ENCODE measurements at places on chromosomes 4 and X.

GRCh38 chr4:56626420-56626819 is 54.7 kb downstream of the HOPX start:
- no peak for DNase-seq

DNA sequence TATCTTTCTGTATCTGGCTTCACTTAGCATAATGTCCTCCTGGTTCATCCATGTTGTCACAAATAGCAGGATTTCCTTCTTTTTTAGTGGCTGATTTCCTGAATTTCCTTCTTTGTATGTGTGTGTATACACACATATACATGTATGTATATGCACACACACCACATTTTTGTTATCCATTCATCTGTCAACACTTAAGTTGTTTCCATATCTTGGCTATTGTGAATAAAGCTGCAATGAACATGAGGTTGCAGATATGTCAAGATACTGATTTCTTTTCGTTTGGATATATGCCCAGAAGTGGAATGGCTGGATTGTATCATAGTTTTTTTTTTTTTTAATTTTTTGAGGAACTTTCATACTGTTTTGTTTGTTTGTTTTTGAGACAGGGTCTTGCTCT is 76.2 kb downstream of the WNK3 start:
- no peak for DNase-seq

DNA sequence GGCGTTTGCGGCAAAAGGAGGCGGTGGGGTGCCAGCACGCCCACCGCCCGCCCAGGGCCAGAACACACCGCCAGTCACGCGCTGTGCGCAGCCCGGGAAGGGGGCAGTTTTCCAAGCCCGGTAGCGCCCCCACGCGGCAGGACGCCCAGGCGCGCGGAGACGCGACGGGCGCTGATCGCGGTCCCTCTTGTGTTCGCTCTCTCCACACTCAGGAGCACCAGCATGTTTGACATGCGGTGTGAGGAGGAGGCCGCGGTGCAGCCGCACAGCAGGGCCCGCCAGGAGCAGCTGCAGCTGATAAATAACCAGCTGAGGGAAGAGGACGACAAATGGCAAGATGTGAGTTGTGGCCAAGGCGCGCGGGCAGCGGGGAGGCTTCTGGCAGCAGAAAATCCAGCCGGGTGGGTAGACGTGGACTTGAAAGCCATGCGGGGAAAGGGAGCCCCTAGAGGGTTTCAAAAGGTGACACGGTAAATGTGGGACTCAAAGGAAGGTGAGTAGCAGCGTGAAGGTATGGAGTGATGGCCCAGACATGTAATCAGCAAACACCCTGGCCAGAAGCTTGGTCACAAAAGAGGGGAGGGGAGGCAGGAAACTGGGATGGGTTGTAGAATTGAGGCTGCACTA is 104.1 kb downstream of the PHOX2B start:
- DNase-seq, result no peak

DNA sequence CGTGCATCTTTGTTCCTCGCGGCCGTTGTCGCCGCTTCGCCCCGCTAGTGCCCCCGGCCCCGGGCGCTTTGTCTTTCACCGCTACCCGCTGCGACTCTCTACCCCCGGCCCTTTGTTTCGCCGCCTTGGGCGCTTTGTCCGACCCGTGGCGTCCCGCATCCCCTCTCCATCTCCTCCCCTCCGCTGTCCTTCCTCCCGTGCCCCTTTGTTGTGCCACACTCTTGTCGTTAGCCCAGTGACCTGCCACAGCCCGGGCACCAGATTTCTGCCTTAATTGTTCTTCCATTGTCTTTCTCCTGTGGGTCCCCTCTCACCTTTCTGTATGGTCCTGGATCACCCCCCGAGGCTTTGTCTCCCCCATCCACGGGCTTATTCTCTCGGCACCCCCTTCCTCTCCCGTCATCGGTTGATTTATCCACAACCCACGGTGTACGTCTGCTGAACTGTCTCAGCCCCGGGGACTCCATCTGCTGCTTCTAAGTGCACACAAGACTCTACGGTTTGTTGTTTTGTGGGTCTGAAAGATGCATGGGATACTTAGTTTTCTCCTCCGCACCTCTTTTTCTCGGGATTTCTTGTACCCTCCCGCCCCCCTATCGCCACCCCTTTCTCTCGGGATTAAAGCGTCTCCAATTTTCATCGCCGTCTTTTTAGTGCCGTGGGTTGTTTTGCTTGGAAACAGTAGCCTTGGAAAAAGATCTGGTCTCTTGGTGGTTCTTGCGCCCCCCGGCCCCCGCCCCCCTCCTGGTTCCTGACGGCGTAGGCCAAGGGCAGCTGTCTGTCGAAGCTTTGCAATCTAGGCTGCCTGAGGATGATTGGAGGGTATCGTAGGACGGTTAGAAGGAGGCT is 783 bp downstream of the RBPJ start:
- DNase-seq, result peak; percentile 59

DNA sequence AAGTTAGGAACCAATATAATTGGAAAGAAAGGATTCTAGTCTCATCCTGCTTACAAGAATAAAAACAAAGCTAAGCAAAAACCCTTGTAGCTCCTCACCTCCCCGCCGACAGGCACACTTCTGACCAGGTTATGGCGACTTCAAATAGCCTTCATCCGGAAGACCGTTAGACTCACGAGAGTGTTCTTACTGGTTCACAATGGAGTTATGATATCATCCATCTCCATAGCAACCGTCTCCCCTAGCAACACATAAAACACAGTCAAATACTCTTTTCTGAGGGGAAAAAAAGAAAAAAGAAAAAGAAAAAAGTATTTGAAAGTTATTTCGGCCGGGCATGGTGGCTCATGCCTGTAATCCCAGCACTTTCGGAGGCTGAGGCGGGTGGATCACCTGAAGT is at the start of gene IL13RA2:
TSS of gene IL13RA2 (minus strand) at position 162 of the 400 bp plus-strand sequence. CDS start 347 bp downstream, outside the sequence.
- DNase-seq, result no peak

GRCh38 chr4:141871086-141871770 is 234.8 kb downstream of the IL15 start:
- DNase-seq, result peak; percentile 41

- DNase-seq, result no peak
Measured at GRCh38 chr4:721261-722168, 15.9 kb downstream of the PCGF3 start.

DNA sequence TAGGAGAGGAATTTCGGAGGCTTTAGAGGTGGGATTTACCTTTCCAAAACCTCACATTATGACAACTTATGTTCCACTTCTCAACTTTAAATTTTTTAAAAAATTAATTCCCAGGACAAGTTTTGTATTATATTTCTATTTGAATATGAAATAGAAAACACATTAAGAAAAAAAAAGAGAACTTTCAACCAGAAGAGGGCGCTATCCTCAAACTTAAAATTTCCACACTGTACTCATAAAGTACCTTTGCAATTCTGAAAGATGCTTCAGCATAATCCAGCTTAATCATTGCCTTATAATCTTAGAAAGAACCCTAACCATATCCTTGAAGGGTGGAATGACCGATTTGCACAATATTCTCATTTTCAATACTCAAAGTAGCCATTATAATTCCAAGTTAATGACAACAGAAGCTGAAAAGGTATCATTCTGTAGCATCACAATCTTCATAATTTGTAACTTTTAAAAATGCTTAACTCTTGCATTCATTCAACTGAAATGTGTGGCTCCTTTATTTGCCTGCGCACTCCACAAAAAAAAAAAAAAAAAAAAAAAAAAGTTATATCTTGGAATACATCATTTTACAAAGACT is 158.0 kb downstream of the KCNIP4 start:
- peak; percentile 68 for DNase-seq

- DNase-seq, result no peak
Measured at GRCh38 chrX:21845096-21845495, 5.7 kb downstream of the MBTPS2 start.

- peak; percentile 52 for DNase-seq
Measured at GRCh38 chrX:129744861-129745321, 6.1 kb downstream of the XPNPEP2 start.

DNA sequence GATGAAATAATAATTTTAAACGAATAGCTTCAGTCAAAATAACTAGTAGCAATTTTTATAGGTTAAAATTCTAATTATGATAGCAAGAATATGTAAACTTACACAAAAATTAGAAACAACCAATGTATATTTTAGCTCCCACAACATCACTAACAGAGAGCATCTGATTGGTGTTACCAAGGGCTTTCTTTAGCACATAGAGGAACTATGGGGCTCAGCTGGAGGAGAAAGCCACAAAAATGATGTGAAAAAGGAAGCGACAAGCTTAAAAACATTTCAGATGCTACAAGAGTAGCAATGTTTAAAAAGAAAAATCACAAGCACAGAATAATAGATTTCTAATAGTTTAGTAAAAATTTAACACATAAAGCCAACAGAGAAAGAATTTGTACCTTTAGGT is 56.3 kb downstream of the ATP8A1 start:
- no peak for DNase-seq

DNA sequence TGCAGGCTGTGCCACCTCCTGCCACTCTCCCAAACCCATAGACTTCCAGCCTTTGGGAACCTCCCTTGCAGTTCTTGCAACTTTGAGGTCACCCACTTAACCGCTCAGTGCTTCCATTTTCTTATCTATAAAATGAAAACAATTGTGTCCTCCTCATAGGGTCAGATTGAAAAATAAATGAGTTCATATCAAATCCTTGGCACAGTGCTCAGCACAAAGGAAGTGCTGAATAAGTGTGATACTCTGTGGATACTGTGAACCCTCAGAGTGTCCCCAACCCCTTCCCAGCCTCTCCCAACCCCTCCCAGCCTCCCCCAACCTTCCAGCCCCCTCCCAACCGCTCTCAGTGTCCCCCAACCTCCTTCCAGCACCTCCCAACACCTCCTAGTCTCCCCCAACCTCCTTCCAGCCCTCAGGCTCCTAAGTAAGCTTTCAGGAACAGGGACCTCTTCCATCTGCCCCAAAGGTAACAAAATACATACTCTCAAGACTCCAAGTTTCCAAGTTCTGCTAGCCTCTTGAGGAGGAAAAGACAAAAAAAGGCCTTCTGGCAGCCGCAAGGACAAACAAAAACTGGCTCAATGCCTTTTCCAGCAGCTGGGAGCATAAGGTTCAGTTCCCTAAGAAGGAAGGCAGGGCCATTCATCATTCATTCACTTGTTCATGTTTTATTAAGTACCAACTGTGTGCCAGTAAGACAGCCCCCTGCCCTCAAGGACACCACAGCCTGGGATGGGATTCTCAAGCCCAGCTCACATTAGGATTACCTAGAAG is 46.1 kb upstream of the LGI2 start:
- no peak for DNase-seq

DNA sequence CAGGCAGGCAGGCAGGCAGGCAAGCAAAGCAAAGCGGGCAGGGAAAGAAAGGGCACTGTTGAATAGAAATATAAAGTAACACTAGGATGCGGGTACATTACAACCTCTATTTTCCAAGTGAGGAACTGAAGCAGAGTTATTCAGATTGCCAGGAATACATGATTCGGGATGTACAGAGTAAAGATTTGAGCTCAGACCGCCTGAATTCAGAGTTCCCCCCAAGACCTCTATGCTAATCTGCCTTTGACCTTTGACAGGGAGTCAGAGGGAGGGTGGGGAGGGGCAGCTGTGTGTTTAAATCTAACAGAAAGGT is 271.9 kb upstream of the SMIM31 start:
- DNase-seq, result no peak

GRCh38 chr4:111960241-111960667 is 185.0 kb upstream of the FAM241A start:
- DNase-seq, result peak; percentile 20

DNA sequence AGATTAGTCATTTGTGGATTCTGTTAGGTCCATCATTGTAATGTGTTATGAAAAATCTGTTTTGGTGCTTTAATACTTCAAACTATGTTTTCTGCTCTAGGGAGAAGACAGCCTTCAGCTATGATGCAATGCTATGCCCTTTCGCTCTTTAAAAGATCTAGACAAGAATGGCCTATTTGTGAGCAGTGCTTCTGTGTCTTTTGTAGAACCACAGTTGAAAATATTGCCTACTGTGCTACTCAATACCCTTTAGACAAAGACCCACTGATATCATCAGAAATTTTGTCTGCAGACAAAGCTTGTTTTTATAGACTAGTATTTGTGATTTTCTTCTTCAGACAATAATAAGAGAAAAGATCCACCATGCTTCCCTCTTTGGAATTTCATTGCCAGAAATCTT is 44.6 kb upstream of the SLITRK2 start:
- DNase-seq, result no peak

GRCh38 chrX:136584545-136584944 is 52.5 kb downstream of the VGLL1 start:
- DNase-seq, result no peak

- peak; percentile 83 for DNase-seq
Measured at GRCh38 chr4:37951461-37952352, 8.5 kb upstream of the PTTG2 start.

GRCh38 chr4:126223784-126224407 is 909.1 kb downstream of the FAT4 start:
- DNase-seq, result peak; percentile 56

DNA sequence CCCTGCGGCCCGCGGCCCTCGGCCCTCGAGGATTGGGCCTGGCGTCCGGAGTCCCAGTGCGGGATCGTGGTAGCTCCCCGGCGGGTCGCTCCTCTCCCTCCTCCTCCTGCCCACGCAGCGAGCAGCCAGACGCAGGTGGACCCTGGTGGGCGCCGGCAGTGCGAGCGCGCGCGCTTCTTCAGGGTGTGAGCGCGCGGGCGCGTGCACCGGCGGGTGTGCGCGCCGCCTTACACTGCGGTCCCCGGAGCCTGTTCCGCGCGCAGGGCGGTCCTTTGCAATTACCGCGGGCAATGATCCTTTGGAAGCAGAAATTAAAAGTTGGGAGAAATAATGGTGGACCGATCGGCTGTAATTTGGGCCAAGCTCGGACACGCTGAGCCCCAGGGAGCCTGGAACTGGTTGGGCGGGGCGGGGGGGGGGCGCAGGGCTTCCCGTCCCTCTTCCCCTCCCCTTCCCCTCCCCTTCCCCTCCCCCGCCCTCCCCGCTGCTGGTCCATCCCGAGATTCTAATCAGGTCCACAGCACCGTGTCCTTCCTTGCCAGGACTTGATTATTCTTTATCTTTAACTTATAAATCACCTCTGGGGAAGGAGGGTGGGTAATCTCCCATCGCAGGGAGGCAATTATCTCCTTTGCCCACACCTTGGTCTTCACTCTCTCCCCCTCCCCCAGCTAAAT is 1.6 kb upstream of the NKX1-1 start:
- DNase-seq, result no peak

DNA sequence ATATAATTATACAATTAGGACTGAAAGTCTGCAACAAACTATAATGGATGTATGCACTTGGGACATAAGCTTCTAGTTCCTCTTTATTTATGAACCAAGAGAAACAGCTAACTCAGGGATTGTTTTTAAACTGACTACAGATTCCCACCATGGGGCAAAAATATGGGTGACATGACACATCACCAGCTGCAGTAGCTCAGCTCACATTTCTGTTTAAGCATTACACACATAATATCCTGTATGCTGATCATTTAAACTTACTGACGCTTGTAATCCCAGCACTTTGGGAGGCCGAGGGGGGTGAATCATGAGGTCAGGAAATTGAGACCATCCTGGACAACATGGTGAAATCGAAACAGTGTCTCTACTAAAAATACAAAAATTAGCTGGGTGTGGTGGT is 11.5 kb downstream of the FGB start:
- no peak for DNase-seq
